A549 treated with Mapracorat at 1 μM for 4 hours (cell line): ENCODE measurements at places on chromosomes 12 and 14. TPM values are rescaled to one million over a fixed set of nuclear protein-coding genes. Genes with fewer than 3 reads are reported as not detected.

ASPG gene
- 0.13 to 0.72 TPM in 2 of 5 replicates, not detected in the others for total RNA-seq

ATG2B gene
- total RNA-seq = 5.7 to 8.3 TPM (median 7.6 TPM) in 5 replicates

OR6C2 gene
- total RNA-seq = not detected in 5 replicates

STYX gene
- 5.1 to 6.2 TPM (median 5.5 TPM) in 5 replicates for total RNA-seq

GPRC5D gene
- not detected in 5 replicates for total RNA-seq

DCN gene
- total RNA-seq = not detected in 5 replicates

TESPA1 gene
- not detected in 5 replicates for total RNA-seq

STAB2 gene
- not detected in 5 replicates for total RNA-seq

GPR68 gene
- 0.13 to 0.24 TPM (median 0.13 TPM) in 5 replicates for total RNA-seq

REM2 gene
- 0.35 to 0.52 TPM (median 0.45 TPM) in 5 replicates for total RNA-seq

FMNL3 gene
- 1.3 to 2.0 TPM (median 1.7 TPM) in 5 replicates for total RNA-seq

ATN1 gene
- total RNA-seq = 48.7 to 75.7 TPM (median 72.9 TPM) in 5 replicates

MYH7 gene
- total RNA-seq = not detected in 5 replicates

THTPA gene
- 12.6 to 14.9 TPM (median 13.7 TPM) in 5 replicates for total RNA-seq

MAP1LC3B2 gene
- total RNA-seq = 0.67 to 1.8 TPM (median 1.1 TPM) in 5 replicates

CLEC7A gene
- not detected in 5 replicates for total RNA-seq

ACTR10 gene
- 42.4 to 52.1 TPM (median 45.1 TPM) in 5 replicates for total RNA-seq

DTD2 gene
- 14.3 to 17.5 TPM (median 15.5 TPM) in 5 replicates for total RNA-seq

RHNO1 gene
- 42.3 to 52.8 TPM (median 47.1 TPM) in 5 replicates for total RNA-seq

NPFF gene
- not detected in 5 replicates for total RNA-seq

RNASE4 gene
- total RNA-seq = 6.0 to 9.3 TPM (median 6.5 TPM) in 5 replicates

CLEC4E gene
- total RNA-seq = 0.15 to 0.24 TPM (median 0.17 TPM) in 4 of 5 replicates, not detected in the other

COPZ1 gene
- 202 to 296 TPM (median 223 TPM) in 5 replicates for total RNA-seq

SLC17A8 gene
- 0.03 TPM in 1 of 5 replicates, not detected in the others for total RNA-seq

HOXC9 gene
- total RNA-seq = 11.1 to 13.2 TPM (median 11.7 TPM) in 5 replicates

PTPRR gene
- 0.20 to 0.43 TPM (median 0.32 TPM) in 5 replicates for total RNA-seq

MEG3 gene
- total RNA-seq = 39.9 to 63.4 TPM (median 53.8 TPM) in 5 replicates

CLEC1B gene
- not detected in 5 replicates for total RNA-seq

B4GALNT3 gene
- total RNA-seq = 0.35 to 1.1 TPM (median 0.68 TPM) in 5 replicates

NOC4L gene
- 37.9 to 60.3 TPM (median 57.7 TPM) in 5 replicates for total RNA-seq

TEAD4 gene
- total RNA-seq = 39.4 to 51.3 TPM (median 47.9 TPM) in 5 replicates

ZC2HC1C gene
- 3.7 to 5.0 TPM (median 4.2 TPM) in 5 replicates for total RNA-seq

KRT82 gene
- not detected in 5 replicates for total RNA-seq

DHRS1 gene
- 10.4 to 14.5 TPM (median 11.6 TPM) in 5 replicates for total RNA-seq

RCOR1 gene
- 25.1 to 35.9 TPM (median 32.7 TPM) in 5 replicates for total RNA-seq

TTC7B gene
- 16.0 to 25.4 TPM (median 19.8 TPM) in 5 replicates for total RNA-seq

CDH24 gene
- 2.8 to 5.2 TPM (median 4.7 TPM) in 5 replicates for total RNA-seq

KRT76 gene
- total RNA-seq = not detected in 5 replicates

TBC1D30 gene
- 1.0 to 1.9 TPM (median 1.4 TPM) in 5 replicates for total RNA-seq

HRK gene
- total RNA-seq = 1.0 to 1.6 TPM (median 1.4 TPM) in 5 replicates

TAS2R7 gene
- not detected in 5 replicates for total RNA-seq

BMP4 gene
- 1.5 to 2.2 TPM (median 2.0 TPM) in 5 replicates for total RNA-seq

MYF6 gene
- total RNA-seq = not detected in 5 replicates

DAO gene
- total RNA-seq = not detected in 5 replicates

WIF1 gene
- total RNA-seq = not detected in 5 replicates

MGAT2 gene
- total RNA-seq = 45.7 to 53.2 TPM (median 48.3 TPM) in 5 replicates

FOS gene
- 8.7 to 13.1 TPM (median 11.4 TPM) in 5 replicates for total RNA-seq

KERA gene
- total RNA-seq = not detected in 5 replicates

PRDM4 gene
- 18.3 to 20.8 TPM (median 18.6 TPM) in 5 replicates for total RNA-seq

FOXN4 gene
- total RNA-seq = 0.15 to 0.20 TPM in 2 of 5 replicates, not detected in the others

SELPLG gene
- 0.81 to 1.2 TPM (median 0.89 TPM) in 5 replicates for total RNA-seq

PSMA6 gene
- total RNA-seq = 270 to 317 TPM (median 276 TPM) in 5 replicates

EXOC3L4 gene
- 1.3 to 3.3 TPM (median 1.4 TPM) in 5 replicates for total RNA-seq

SLCO1B1 gene
- 0.34 to 0.65 TPM (median 0.39 TPM) in 5 replicates for total RNA-seq

PRB2 gene
- total RNA-seq = not detected in 5 replicates
